ENCODE measurements at places on chromosomes 4 and X. TPM values are rescaled to one million over a fixed set of nuclear protein-coding genes. Genes with fewer than 3 reads are reported as not detected.

ALB gene
- polyA plus RNA-seq, result not detected

NPY2R gene
- polyA plus RNA-seq, result not detected

MID2 gene
- polyA plus RNA-seq, result 2.4 TPM

JCHAIN gene
- 1,651 TPM for polyA plus RNA-seq

ASB9 gene
- not detected for polyA plus RNA-seq

PPBP gene
- polyA plus RNA-seq, result 65.7 TPM

PNMA6F gene
- not detected for polyA plus RNA-seq

TIGD4 gene
- 0.28 TPM for polyA plus RNA-seq

CDKL2 gene
- polyA plus RNA-seq, result not detected

CEP135 gene
- polyA plus RNA-seq, result 12.5 TPM

ARFIP1 gene
- polyA plus RNA-seq, result 18.2 TPM

C4orf50 gene
- polyA plus RNA-seq, result not detected

DBET gene
- not detected for polyA plus RNA-seq

AFM gene
- not detected for polyA plus RNA-seq

SHROOM2 gene
- not detected for polyA plus RNA-seq

GABRE gene
- not detected for polyA plus RNA-seq

DRP2 gene
- polyA plus RNA-seq, result not detected

OTC gene
- polyA plus RNA-seq, result not detected

TLR10 gene
- 183 TPM for polyA plus RNA-seq

LINC00632 gene
- not detected for polyA plus RNA-seq

TAF9B gene
- 8.4 TPM for polyA plus RNA-seq

CFAP47 gene
- not detected for polyA plus RNA-seq

DCAF8L2 gene
- not detected for polyA plus RNA-seq

ARHGAP6 gene
- 0.97 TPM for polyA plus RNA-seq

IL3RA gene
- polyA plus RNA-seq, result 0.66 TPM

GUCY1A1 gene
- not detected for polyA plus RNA-seq

XG gene
- not detected for polyA plus RNA-seq

PGAM4 gene
- polyA plus RNA-seq, result not detected

SOWAHB gene
- polyA plus RNA-seq, result not detected

FREM3 gene
- polyA plus RNA-seq, result 0.60 TPM

PDGFRA gene
- polyA plus RNA-seq, result not detected

MAGEA12 gene
- polyA plus RNA-seq, result not detected

TAF7L gene
- polyA plus RNA-seq, result not detected

BEX1 gene
- not detected for polyA plus RNA-seq

SMPX gene
- polyA plus RNA-seq, result not detected

GCNA gene
- polyA plus RNA-seq, result 0.38 TPM

HERC6 gene
- polyA plus RNA-seq, result 10.2 TPM

GAGE2A gene
- not detected for polyA plus RNA-seq

GPR173 gene
- polyA plus RNA-seq, result not detected

FAT4 gene
- not detected for polyA plus RNA-seq

SSX2B gene
- not detected for polyA plus RNA-seq

FAM9B gene
- polyA plus RNA-seq, result not detected

RBM46 gene
- not detected for polyA plus RNA-seq

KCND1 gene
- polyA plus RNA-seq, result 0.13 TPM

CCDC110 gene
- not detected for polyA plus RNA-seq

HAND2 gene
- not detected for polyA plus RNA-seq

MAGEE2 gene
- polyA plus RNA-seq, result not detected

GABRG1 gene
- not detected for polyA plus RNA-seq

STARD8 gene
- 0.16 TPM for polyA plus RNA-seq

BEX5 gene
- polyA plus RNA-seq, result 2.0 TPM

SCML2 gene
- polyA plus RNA-seq, result 0.69 TPM

TEC gene
- polyA plus RNA-seq, result 4.0 TPM

P2RY4 gene
- not detected for polyA plus RNA-seq
